ENCODE measurements at places on chromosomes 3 and 15. TPM values are rescaled to one million over a fixed set of nuclear protein-coding genes. Genes with fewer than 3 reads are reported as not detected.

CRYGS gene
- 8.4 TPM for total RNA-seq

SPINK8 gene
- total RNA-seq: not detected

DNA sequence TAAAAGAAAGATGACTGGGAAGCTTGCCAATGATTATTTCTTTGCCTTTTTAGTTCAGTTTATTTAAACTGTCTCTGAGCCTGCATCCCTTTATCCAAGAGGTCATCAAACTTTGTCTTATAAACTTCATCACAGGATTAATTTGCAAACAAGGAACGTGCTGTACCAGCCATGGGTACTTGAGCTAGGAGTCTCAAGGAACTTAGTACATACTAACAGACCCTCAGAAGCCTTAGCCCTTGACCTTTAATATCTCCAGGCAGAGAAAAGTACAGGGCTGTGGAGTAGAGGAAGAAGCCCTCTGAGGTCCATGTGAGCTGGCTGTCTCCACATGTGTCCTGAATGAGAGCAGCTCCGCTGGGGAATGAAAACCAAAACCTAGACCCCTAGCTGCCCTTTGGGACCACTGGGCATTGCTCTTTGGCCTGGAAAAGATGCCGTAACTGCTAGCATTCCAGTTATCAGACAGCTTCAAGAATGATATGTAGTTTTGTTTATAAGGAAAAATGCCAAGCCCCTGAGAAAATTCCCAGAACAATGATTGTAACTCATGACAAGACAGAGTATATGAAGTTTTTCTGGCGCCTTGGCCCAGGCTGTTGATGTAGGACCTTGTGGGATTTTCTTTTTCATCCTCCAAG is 92.1 kb downstream of the ASB7 start:
- peak; percentile 25 for DNase-seq

GRCh38 chr15:89783861-89784685 is 7.9 kb downstream of the MESP2 start:
- DNase-seq: no peak

- DNase-seq: peak; percentile 17
Measured at GRCh38 chr3:152225201-152225600, 43.5 kb upstream of the MBNL1 start.

DNA sequence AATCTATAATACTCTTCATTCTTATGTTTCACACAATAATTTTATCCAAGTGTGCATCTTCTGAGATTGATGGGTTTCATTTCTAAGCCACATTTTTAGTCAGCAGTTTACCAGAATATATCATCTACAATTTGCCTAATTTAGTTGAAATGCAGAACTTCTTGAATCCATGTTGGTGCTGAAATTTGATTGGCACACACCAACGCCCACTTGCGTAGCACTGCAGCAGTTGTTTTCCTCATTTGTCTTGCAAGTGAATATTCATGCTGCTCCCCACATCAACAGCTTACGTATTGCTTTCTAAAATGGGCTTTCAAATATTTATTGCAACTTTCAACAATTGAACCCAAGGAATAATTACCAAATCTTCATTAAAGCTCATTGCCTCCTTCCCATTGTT is 87.8 kb upstream of the CTDSPL start:
- no peak for DNase-seq

Measured in umbilical cord (tissue), 2 donors.